ENCODE measurements at places on chromosomes 6 and 20.

DNA sequence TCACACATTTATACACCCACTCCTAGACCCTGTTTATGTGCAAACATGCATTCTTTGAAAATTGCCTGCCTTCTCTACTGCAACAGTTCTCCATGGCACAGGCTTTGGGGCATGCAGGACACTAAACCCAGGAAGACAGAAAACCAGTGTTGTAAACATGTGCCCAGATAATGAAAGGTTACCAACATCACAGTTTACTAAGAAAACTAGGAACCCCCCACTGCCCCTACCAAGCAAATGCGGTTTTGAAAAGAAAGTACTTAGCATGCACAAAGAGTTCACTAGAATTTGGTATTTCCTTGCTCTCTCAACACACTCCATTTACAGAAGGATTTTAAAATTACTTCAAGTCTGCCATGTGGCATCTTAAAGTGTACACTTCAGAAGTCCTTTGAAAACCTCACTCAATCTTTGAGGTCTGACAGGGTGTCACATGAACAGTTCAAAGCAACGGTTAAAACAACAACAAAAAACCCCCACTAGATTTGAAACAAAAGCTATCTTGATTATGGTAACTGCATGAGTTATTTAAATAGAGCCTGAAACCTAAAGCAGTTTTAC is 245.0 kb downstream of the GMPR start:
- no peak for DNase-seq

DNA sequence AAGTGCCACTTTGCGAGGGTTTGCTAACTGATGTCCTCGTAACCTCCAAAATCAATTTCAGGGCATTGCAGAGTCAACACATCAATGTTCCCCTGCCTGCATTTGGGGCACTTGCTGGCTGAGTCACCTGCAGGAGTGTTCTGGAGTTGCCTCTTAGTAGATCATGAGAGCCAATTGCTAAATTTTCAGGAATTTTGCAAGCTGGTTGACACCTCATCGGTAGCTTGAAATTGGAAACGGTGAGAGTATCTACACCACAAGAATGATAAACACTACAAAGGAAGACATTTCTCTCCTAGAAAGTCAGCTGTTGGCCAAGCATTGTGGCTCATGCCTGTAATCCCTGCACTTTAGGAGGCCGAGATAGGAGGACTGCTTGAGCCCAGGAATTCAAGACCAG is 10.8 kb upstream of the BFSP1 start:
- DNase-seq, result peak; percentile 24

- peak; percentile 70 for DNase-seq
Observed at GRCh38 chr6:593139-593906, 63.6 kb downstream of the HUS1B start.

DNA sequence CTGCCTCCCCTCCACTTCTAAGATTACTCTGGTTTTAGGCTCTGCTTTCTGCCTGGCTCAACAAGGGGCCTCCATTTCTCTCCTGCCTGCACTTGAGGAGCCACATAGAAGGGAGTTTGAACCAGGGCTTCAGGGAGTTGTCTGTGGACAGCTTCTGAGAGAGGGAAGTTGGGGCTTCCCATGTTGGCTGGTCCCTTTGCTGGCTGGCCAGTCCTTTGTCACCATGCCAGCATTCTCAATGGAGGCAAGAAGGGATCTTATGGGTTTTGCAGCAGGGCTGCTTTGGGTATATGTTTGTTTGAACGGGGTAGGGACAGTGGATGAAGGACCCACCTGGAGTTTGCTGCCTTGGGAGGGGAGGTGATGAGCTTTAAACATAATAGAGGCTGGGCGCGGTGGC is 124.9 kb downstream of the CARMIL1 start:
- DNase-seq, result no peak

DNA sequence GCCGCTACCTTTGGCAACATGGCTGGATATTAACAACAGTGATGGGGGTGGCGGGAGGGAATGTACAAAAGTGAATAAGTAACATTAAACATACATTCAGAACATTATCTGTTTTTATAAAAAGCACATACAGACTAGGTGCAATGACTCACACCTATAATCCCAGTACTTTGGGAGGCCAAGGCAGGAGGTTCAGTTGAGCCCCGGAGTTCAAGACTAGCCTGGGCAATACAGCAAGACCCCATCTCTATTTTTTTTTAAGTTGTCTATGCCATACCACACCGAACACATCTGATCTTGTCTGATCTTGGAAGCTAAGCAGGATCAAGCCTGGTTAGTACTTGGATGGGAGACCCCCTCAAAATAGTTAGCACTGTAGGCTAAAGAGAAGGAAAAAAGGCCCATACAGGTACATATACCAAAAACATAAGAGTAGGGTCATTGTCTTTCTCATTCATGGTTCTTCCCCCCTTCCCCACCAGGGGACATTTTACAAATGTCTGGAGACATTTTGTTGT is 1.7 kb upstream of the HCK start:
- no peak for DNase-seq

GRCh38 chr6:113050979-113051378 is 703.8 kb downstream of the RFPL4B start:
- DNase-seq, result no peak

- DNase-seq, result no peak
Observed at GRCh38 chr20:13342469-13343242, 121.6 kb downstream of the ISM1 start.
